ENCODE measurements at places on chromosomes 7 and 10.

GRCh38 chr10:12667052-12667451 lies 317.7 kb downstream of the CAMK1D start:
- no peak for DNase-seq

- no peak for DNase-seq
Observed at GRCh38 chr7:11707606-11708193, 124.3 kb downstream of the THSD7A start.

DNA sequence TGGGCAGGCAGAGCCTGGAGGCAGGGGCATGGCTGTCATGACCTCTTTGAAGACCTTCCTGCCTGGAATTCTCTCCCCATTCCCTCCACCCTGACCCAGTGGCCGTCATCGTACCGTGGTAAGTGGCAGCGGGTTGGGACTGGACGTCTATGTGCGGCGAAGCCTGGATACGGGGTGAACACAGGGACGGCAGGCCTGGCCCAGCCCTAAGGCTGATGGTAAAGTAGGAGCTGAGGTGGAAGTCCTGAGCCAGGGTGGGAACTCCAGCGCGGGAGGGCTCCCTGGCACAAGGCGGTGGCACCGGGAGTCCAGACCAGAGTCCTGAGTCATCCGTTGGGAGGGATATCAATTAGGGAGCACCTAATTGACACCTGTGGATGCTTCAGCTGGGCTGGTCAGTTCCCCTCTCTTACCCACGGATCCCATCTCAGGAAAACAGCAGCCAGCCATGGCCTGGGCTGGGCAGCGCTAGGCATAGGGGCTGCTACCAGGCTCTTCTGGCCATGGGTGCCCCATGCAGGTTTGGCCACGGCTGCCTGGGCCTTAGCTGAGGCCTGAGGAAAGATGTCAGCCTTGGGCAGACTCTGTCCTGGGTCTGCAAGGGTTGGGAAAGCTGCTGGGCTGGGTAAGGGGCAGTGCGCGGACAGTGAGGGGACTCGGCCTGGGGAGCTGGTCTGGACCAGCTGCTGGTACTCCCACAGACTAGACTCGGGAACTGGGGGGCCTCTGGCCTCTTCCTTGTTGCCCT lies 3.3 kb downstream of the PPIF start:
- DNase-seq = no peak

GRCh38 chr10:12975906-12976305 lies 25.6 kb downstream of the CCDC3 start:
- no peak for DNase-seq

- DNase-seq = no peak
Observed at GRCh38 chr10:24542314-24543270, 181.1 kb downstream of the ARHGAP21 start.

DNA sequence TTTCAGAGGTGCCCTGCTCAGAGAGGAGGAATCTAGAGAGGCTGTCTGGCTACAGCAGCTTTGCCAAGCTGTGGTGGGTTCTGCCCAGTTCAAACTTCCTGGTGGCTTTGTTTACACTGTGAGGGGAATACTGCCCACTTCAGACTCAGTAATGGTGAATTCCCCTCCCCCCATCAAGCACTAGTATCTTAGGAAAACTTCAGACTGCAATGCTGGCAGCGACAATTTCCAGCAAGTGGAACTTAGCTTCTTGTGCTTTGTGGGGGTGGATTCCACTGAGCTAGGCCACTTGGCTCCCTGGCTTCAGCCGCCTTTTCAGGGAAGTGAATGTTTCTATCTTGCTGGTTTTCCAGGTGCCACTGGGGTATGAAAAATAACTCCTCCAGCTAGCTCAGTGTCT lies 42.8 kb downstream of the CYP2C8 start:
- no peak for DNase-seq

DNA sequence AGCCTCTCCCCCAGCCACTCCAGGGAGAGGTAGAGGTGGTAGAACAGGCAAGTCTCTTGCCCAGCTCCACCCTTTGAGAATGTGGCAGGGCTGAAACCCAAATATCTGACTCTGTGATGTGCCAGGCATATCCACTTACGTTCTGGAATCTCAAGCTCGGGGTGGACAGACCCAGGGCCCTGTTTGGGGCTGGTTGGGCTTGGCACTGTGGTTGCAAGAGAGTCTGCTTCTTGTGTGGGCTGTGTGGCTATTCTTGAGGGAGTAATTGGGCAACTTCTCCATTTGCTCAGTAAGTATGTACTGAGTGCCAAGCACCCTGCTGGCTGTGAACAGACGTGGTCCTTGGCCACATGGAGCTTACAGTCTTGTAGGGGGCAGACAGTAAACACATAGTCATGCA lies 4.7 kb downstream of the UBTD1 start:
- DNase-seq = no peak

- DNase-seq = no peak
Observed at GRCh38 chr10:95444792-95445191, 116.4 kb downstream of the SORBS1 start.

GRCh38 chr10:124688889-124689670 lies 55.1 kb downstream of the FAM53B start:
- DNase-seq = peak; percentile 59

GRCh38 chr10:133309720-133310398 lies 1.1 kb downstream of the ZNF511 start:
- DNase-seq = no peak

DNA sequence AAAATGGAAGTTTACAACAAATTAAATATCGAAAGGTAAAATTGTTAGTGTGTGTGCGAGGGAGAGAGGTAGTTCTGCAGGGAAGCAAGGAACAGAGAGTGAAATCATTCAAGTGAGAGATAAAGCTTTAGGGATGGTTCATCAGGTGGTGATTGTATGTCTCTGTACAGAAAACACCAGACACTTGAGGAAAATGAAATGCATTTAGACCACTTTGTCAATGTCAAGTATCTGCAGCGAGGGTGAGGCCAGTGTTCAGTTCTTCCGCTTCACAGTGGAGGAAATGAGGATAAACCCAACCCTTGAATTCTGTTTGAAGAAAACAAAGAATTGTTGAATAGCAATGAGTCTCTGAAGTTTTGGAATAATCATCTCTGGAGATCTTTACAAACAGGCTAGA lies 14.4 kb upstream of the ITGB1 start:
- no peak for DNase-seq

GRCh38 chr7:89927762-89928161 lies 226.5 kb upstream of the STEAP1 start:
- no peak for DNase-seq

DNA sequence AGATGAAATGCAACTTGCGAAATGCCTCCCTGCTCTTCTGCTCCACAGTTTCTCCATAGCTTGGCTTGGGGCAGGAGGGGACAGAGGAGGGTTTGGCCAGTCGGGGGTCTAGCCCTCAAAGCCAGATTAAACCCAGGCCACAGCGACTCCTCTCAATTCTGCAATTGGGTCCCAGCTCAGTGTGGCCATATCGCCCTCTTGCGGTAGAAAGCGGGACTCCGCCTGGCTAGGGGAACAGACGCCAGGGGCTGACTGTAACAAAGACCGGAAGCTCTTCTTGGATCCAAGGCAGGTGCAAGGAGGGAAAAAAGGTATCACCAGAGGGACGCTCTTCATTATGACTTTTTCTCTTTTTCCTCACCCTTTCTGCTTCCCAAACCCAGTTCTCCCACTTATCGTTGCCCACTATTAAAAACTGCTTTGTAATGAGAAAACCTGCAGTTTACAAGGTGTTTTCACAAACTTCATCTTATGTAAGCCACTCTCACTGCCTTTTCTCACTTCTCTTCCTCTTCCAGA lies 36.6 kb upstream of the TNPO3 start:
- DNase-seq = peak; percentile 87
